ENCODE measurements at places on chromosomes 7 and 10.

DNA sequence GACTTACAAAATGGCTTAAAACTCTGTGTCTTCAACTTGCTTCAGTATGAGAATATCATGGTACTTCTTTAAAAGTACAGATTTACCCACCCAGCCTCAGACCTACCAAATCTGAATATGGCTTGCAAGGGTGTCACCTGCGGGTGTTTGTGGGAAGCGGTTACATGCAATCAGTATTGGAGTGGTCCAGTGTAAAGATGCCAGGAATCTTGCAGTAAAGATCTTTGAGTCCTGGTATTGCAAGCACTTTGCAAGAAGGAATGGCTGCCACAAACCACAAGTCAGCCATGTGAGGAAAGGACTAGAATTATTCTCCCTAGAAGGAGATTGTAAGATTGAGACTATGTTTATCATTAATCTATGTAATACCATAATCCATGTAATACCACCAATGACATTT is 115.1 kb downstream of the PON1 start:
- DNase-seq, result no peak

DNA sequence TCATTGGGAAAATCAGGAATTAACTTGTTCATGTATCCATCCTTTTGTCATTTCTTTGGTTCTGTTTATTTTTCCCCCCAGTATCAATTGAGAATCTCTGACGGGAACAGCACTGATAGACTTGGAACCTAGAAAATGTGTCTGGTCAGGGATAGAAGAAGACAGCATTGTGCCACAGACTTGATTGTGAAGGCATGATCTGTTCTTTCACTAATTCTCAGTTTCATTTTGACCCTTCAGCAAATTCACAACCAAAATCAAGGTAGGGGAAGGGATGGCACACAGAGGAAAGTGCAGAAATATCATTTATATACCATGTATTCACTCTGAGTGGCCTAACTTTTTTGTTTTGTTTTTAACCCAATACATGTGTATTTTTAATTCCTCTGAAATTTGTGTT is 106.8 kb downstream of the WNT2 start:
- DNase-seq, result no peak

DNA sequence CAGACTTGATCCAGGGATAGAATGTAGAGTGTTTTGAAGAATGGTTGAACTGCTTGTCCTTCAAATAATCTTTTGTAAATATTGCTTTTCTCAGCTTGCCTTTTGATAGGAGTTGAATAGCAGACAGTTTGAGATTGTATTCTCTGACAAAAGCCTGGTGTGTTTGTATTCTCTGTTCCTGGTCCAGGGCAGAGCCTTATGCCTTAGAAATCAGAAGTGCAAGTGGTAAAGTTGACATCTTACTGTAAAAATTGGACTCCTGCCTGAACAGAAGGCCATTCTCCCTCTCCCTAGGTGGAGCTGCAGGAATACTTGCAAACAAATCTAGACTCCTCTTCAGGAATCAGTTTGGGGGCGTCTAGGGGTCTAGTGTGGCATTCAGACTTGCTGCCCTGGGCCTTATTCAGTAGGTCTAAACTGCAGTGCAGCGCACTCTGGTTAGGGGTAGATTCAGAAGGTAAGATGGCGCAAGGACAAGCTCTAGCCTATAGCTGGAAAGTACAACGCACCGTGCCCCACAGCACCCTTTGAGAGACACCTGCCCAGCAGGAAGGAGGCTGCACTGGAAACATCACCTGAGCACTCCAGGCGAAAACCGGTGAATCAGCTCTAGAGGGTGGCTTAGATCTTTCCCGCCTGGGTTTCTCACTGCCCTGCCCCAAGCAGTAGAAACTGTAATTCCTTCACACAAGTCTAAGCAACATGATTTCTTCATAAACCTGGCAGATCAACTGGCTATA is 608.5 kb upstream of the GALNT17 start:
- no peak for DNase-seq

GRCh38 chr7:48094861-48095293 is 5.8 kb downstream of the UPP1 start:
- no peak for DNase-seq

DNA sequence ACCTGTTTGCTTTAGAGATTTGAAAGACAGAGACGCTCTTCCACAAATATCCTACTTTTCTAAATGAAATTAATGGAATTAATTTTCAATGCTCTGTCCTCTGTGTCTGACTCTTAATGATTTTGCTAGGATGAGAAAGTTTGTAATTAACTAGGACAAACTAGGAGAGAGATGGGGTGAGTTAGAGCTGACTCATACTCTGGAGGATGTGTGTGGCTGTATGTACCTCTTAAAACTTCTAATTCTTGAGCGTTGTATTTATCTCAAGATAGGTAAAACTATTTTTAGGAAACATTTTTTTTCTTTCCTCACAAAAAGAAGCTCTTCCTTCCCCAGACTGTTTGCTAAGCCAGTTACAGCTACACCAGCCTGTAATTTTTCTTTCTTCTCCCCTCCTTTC is 178.8 kb upstream of the ANKRD30A start:
- no peak for DNase-seq

DNA sequence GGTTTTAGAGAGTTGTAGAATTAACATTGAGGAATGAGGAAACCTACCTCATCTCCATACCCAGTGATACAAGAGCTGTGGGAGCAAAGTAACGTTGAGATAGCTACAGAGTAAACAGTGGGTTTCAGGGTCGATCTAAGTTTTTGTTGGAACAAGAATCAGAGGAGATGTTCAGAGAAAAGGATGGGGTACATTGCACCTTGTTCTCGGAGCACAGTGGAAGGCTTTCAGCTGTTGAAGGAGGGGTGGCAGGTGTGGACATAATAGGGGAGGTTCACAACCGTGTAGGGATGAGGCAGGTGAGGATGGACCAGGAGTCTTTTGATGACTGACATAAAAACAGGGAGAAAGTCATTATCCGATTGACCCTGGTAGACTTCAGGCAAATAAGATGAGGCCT is 121.7 kb downstream of the MLLT10 start:
- no peak for DNase-seq

- no peak for DNase-seq
Observed at GRCh38 chr7:153829525-153829924, 222.7 kb upstream of the DPP6 start.

DNA sequence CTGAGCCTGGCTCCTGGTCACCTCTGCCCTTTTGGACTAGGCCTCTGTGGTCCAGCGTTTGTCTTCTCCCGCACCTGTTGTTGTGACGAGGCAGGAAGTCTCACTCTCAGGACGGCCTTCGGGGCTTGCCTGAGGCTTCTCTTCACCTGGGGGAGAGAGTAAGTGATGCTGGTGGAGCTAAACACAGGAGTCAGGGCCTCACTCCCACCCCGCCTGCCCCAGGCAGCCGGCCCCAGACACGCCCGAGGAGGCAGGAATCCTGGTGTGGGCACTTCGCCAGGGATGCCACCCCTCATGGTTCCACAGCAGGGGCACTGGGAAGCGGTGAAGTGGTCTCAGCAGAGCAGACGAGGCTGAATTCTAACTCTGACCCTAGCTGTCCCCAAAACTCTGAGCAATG is 42.4 kb downstream of the IL2RA start:
- no peak for DNase-seq

DNA sequence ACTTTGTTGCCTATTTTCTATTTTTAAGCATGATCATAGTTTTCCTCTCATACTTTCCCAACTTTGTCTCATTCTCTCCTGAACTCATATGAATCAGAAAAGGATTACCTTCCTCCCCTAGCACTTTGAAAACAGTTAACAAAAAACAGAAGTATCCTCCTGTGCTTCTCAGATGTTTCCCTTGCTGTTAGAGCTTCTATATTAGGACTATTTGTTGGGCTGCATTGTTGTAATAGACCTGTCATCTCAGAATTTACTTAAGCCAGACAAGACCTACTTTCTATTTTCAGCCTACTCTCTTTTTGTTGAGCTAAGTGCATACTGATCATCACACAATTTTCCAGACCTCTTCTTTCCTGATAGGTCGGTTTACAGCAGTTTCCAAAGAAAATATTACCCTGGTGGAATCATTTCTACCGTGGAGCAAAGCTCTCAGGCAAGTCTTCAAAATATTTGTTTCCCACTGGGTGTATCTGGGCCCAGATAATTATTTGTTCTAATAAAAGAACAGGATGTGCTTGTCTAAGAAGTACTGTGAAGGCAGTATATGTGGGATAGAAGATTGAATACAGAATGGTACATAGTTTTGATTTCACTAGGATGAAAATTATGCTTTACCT is 411.9 kb upstream of the KLF6 start:
- DNase-seq, result no peak

- DNase-seq, result no peak
Observed at GRCh38 chr7:75884476-75884875, 5.6 kb downstream of the RHBDD2 start.

- DNase-seq, result no peak
Observed at GRCh38 chr10:70418229-70418628, 14.3 kb downstream of the EIF4EBP2 start.

DNA sequence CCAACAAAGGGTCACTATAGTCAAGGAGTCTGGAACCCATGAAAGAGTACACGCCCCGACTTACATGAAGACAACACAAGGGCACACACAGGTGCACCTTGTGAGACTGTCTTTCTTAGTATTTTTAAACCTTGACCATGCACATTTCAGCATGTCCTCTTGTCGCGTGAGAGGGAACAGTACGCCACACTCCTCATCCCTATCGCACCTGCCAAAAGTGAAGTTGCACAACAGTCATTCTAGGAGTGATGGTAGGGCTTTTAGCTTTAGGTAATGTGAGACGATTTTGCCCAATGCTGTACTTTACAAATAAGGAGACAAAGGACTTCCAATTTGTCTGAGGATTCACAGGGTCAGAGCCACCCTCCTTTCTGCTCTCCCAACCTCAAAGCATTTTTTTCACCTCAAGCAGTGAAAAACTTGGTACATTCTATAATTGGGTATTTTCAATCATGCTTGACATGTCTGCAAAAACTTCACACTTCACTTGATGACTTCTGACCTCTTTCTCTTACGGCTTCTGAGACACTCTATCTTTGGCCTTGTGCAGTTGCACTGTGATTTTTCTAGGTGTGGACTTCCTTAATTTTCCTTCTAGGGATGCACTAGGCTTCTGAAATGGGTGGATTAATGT is 173.9 kb upstream of the GRB10 start:
- no peak for DNase-seq

DNA sequence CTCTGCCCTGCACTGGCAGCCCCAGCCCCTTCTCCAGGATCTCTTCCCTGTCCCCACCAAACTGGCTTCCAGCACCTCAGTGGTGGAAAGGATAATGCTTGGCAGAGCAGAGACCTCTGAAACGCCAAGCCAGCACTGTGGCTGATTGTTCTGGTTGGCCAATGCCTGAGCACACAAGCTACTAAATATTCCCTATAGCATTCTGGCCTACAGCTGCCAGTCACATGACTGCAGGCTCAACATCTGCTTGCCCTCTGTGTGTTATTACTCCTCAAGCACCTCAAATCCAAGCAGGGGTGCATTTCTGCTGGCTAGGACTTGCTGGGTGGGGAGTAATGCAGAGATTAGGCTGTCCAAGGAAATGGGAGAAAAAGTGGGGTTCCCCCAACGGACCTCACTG is 6.1 kb downstream of the TBATA start:
- no peak for DNase-seq

- DNase-seq, result no peak
Observed at GRCh38 chr10:95262763-95263518, 27.9 kb downstream of the PDLIM1 start.

GRCh38 chr7:105320896-105321295 is 67.8 kb downstream of the SRPK2 start:
- no peak for DNase-seq

DNA sequence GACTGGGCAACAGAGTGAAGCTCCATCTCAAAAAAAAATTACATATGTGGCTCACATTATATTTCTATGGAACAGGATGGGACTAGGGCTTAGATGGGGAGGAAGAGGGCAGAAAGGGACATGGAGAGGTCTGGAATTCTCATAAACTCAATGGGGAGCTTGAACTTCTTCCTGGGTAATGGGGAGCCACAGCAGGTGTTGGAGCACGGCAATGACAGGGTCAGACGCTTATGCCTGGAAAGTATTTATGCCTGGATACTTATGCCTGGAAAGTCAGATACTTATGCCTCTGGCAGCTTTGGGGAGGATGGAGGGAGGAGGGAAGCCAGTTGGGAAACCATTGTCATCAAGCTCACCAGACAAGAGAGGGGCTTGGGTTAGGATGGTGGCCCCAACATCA is 36.8 kb downstream of the TMEM130 start:
- DNase-seq, result no peak

DNA sequence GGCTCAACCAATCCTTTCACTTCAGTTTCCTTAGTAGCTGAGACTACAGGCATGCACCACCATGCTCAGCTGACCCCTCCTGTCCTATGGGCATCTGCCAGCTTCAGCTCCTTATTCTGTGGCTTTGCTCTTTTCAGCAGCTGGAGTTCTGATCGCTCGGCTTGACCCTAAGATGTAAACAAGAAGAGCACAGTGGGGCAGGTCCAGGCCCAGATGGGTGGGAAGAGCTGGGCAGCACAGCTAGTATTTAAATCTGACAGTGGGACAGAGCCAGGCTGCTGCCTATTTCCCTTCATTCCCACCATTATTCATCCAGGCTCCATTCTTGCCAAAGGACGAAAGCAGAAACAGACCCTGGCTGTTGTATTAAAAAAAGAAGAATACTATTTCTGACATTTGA is 494.9 kb upstream of the PODXL start:
- no peak for DNase-seq

DNA sequence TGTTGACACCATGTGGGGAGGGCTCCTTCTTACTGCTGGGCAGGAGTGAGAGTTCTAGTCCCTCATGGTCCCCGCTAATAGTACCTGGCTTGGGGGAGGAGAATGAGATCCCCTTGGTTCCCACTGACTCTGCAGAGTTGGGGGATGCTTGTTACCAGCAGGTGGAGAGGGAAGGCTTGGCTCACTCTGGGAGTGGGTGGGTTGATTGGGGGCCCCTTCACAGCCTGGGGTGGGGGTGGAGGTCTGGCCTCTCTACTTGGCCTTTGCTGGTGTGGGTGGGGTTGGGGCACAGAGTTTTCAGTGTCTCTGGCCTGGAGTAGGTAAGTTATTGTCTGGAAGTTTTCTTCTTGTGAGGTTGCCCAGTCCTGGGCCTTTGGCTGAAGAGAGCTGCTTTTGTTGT is 31.9 kb downstream of the ADCY1 start:
- no peak for DNase-seq

Measured in GM04504 (cell line).